ENCODE measurements at places on chromosomes 4 and X.
A peak's percentile ranks its signal among the peaks of the same experiment; 100 is the strongest.

- no peak for DNase-seq
Observed at GRCh38 chr4:151912632-151913031, 151.8 kb upstream of the GATB start.

- DNase-seq = no peak
Observed at GRCh38 chrX:133661962-133662839, 246.9 kb upstream of the GPC4 start.

GRCh38 chrX:85052205-85052604 lies 48.5 kb downstream of the APOOL start:
- DNase-seq = no peak

DNA sequence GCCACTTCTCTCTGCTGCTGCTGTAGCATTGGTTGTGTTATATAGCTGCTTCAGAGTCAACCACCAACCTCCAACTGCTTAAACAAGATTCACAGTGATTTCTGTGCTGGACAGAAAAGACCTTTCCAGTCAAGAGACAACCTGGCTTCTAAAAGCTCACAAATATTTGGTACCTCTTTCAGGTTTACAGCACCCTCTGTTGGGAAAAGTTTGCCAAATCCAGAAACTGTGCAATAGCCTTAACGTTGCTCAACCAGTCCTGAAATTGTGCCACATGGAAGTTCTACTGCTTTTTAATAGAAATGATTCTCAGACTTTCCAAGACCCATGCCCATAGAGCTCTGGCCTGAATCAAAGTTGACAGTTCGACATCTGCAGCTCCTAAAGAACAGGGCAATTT lies 842.1 kb upstream of the HTR2C start:
- no peak for DNase-seq

- peak; percentile 36 for DNase-seq
Observed at GRCh38 chrX:1323315-1323714, 13.3 kb upstream of the IL3RA start.

DNA sequence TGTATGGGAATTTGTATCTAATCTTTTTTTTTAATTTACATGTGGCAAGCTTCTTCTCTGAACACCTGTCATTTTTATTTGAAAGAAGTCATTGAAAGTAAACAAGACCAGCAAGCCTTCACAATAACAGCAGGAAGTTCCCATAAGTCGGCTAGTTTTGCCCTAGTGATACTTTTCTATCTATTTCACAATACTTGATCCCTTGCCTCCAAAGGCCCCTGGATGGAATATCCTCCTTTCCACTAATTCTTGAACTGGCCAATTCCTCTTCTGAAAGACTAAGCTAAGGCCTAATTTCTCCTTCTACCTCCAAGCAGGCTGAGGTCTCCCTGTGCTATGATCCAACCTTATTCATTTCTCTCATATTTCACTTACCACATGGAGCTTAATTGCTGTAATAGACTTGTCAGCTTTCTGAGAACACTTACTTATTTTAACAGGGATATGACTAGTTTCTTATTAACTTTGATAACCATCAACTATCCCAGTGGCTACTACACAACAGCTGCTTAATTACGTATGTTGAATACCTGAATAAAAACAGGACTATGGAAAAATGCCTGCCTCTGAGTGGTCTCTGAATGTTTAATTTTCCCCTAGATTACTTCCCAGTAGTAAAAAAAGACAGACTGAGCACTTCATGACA lies 194.2 kb downstream of the MAD2L1 start:
- DNase-seq = no peak

DNA sequence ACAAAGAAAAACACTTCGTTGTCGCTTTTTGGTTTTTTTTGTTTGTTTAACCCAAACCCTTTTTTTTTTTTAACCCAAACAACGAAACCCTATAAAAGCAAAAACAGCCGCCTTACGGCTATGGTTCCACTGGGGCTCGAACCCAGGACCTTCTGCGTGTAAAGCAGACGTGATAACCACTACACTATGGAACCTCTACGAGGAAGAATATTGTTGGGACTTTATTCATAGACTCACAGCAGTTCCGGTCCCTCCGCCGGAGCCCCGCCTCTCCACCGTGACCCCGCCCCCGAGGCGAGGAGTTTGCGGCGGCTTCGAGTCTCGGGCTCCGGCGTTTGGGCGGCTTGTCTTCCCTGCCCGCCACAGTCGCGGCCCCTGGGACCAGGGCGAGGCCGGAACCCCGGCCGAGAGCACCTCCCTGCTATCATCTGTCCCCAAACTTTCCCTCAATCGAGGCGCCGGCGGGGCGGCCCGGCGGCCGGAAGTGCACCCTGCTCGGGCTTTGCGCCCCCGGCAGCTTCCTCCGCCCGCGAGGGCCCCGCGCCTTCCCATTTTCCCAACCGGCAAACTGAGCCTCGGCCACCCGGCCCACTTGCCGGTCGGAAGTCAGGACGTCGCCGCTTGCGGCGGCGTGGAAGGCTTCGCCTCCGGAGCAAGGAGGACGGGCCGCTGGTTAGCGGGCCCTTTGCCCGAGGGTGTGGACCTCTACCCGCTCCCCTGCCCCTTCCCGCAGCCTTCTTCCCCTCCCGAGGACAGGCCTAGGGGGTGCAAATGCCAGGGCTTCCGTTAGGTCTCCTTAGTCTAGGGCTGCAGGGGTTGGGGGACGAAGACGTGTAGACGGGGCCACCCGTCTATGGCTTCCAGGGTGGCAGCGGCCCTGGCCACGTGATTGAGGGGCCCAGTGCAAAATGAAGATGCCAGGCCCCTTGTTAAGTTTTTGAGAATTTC lies 3.2 kb upstream of the RS1 start:
- DNase-seq = no peak

GRCh38 chr4:84699001-84699671 lies 116.2 kb downstream of the CDS1 start:
- DNase-seq = no peak

GRCh38 chrX:151912780-151913179 lies at the start of gene MAGEA4:
Gene MAGEA4 (plus strand): TSS chrX:151912889. CDS start chrX:151923665, 10,776 bp downstream.
- DNase-seq = no peak

- no peak for DNase-seq
Observed at GRCh38 chrX:125205133-125205917, 114.3 kb upstream of the TEX13C start.

- no peak for DNase-seq
Observed at GRCh38 chr4:38310446-38311043, 350.3 kb downstream of the PTTG2 start.

All from CMK (cell line).